ENCODE measurements at places on chromosomes 11 and 22. TPM values are rescaled to one million over a fixed set of nuclear protein-coding genes. Genes with fewer than 3 reads are reported as not detected.

The BARX2 gene
- not detected for total RNA-seq

The MS4A18 gene
- total RNA-seq = not detected

The SHISA8 gene
- total RNA-seq = not detected

The THRSP gene
- total RNA-seq = not detected

The CASP5 gene
- not detected for total RNA-seq

The PATE2 gene
- not detected for total RNA-seq

The PANX2 gene
- 4.8 TPM for total RNA-seq

The ST13 gene
- total RNA-seq = 165 TPM

The OR8G5 gene
- not detected for total RNA-seq
